Progenitor cell of endocrine pancreas (in vitro differentiated cells): ENCODE measurements at places on chromosomes 1 and 21. TPM values are rescaled to one million over a fixed set of nuclear protein-coding genes. Genes with fewer than 3 reads are reported as not detected.

F5 gene
- 1.7 and 2.9 TPM in 2 replicates for total RNA-seq

LCE1D gene
- total RNA-seq, result not detected in 2 replicates

PATJ gene
- 122 and 126 TPM in 2 replicates for total RNA-seq

PDIK1L gene
- 15.2 and 17.2 TPM in 2 replicates for total RNA-seq

GJA5 gene
- total RNA-seq, result not detected in 2 replicates

AMY1A gene
- total RNA-seq, result not detected in 2 replicates

LMX1A gene
- total RNA-seq, result 0.18 TPM in 1 of 2 replicates, not detected in the other

COL6A2 gene
- total RNA-seq, result 32.0 and 38.6 TPM in 2 replicates

GRCh38 chr1:67735806-67736627 is 51.0 kb downstream of the GADD45A start:
- H3K36me3 ChIP-seq, result no peaks in the 10 kb centered on the region
- no peak overlapping the region for H3K27ac ChIP-seq
- DNase-seq, result no peak
- H3K4me3 ChIP-seq, result no peak overlapping the region
- H3K4me1 ChIP-seq, result peaks cover 7% of the 10 kb centered on the region

- no peak overlapping the region for H3K27ac ChIP-seq
- no peaks in the 10 kb centered on the region for H3K4me1 ChIP-seq
- DNase-seq, result no peak
- H3K27me3 ChIP-seq, result no peaks in the 10 kb centered on the region
- no peak overlapping the region for H3K4me3 ChIP-seq
These were observed 263.5 kb downstream of the LMO4 start for GRCh38 chr1:87592156-87592555.

- H3K27me3 ChIP-seq, result peaks cover 22% of the 10 kb centered on the region
- H3K27ac ChIP-seq, result no peak overlapping the region
- no peak for DNase-seq
- no peaks in the 10 kb centered on the region for H3K4me1 ChIP-seq
- no peaks in the 10 kb centered on the region for H3K36me3 ChIP-seq
These were observed 23.1 kb upstream of the DYNLT5 start for GRCh38 chr1:66729119-66729518.

DNA sequence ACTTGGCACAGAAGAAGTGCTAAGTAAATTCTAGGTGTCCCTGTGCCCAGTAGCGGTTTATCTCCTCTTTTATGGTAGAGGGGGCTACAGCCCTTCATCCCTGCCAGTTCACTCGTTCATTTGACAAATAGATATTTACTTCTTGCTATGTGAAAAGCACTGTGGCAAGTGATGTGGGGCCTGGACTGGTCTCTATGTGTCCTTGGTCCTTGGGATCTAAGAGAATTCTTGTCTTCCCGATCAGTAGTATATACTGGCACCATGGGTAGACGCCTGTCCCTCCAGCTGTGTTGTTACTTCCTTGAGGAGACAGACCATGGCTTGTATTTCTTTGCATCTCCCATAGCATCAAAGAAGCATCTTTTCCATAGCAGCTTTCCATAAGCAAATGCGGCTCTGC is 29.7 kb downstream of the EIF2D start:
- H3K36me3 ChIP-seq, result no peaks in the 10 kb centered on the region
- no peak for DNase-seq
- H3K4me3 ChIP-seq, result no peak overlapping the region
- no peak overlapping the region for H3K27ac ChIP-seq
- H3K4me1 ChIP-seq, result peaks cover 2% of the 10 kb centered on the region

GRCh38 chr1:59635097-59635496 is 179.7 kb upstream of the HOOK1 start:
- H3K27ac ChIP-seq, result no peak overlapping the region
- no peak for DNase-seq
- no peak overlapping the region for H3K4me3 ChIP-seq
- no peaks in the 10 kb centered on the region for H3K27me3 ChIP-seq

GRCh38 chr1:162006081-162006480 is 17.6 kb downstream of the OLFML2B start:
- H3K4me3 ChIP-seq, result no peak overlapping the region
- DNase-seq, result no peak
- H3K4me1 ChIP-seq, result no peaks in the 10 kb centered on the region
- no peak overlapping the region for H3K27ac ChIP-seq

- H3K27me3 ChIP-seq, result peaks cover 3% of the 10 kb centered on the region
- peak overlapping the region; percentile 98 for H3K27ac ChIP-seq
- H3K36me3 ChIP-seq, result peaks cover 3% of the 10 kb centered on the region
- H3K4me1 ChIP-seq, result peaks cover 19% of the 10 kb centered on the region
- DNase-seq, result no peak
- H3K4me3 ChIP-seq, result peak overlapping the region; percentile 93
These were observed 1.2 kb downstream of the SH3GLB1 start for GRCh38 chr1:86705665-86705985.

DNA sequence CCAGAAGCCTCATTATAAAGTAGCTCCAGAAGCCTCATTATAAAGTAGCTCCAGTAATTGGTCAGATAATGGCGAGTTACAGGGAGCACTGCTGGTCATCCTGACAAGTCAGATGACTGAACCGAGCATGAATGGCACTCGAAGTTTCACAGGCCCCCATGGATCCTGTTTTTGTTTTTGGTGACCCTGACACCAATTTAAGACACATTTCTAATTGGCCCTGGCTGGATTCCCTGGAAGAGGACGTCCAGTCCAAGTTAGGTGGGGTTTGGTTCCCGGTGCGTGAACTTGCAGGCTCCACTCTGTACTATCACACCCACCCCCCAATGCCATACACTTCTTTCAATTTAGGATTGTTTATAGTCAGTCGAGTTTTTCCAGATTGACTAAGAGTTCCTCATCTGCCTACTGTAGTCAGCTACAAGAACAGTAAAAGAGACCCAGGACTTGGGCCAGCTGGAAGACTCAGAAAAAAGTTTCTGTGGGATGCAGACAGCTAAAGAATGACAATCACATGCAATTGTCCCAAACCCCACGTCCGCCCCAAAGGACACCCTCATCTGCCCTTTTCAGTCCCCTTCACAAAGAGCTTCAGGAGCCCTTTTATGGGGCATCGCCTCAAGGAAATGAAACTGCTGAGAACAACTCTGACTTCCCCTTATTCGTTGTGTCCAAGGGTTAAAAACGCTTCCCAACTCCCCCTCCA is 2.7 kb downstream of the DHRS3 start:
- H3K27ac ChIP-seq, result peak overlapping the region; percentile 99
- H3K36me3 ChIP-seq, result peaks cover 35% of the 10 kb centered on the region
- no peak for DNase-seq
- H3K4me3 ChIP-seq, result peak overlapping the region; percentile 99
- no peaks in the 10 kb centered on the region for H3K27me3 ChIP-seq

- H3K27ac ChIP-seq, result no peak overlapping the region
- no peaks in the 10 kb centered on the region for H3K36me3 ChIP-seq
- no peaks in the 10 kb centered on the region for H3K27me3 ChIP-seq
- H3K4me1 ChIP-seq, result peaks cover 6% of the 10 kb centered on the region
- no peak overlapping the region for H3K4me3 ChIP-seq
These were observed 382.8 kb downstream of the AMY1C start for GRCh38 chr1:104132382-104132973.

DNA sequence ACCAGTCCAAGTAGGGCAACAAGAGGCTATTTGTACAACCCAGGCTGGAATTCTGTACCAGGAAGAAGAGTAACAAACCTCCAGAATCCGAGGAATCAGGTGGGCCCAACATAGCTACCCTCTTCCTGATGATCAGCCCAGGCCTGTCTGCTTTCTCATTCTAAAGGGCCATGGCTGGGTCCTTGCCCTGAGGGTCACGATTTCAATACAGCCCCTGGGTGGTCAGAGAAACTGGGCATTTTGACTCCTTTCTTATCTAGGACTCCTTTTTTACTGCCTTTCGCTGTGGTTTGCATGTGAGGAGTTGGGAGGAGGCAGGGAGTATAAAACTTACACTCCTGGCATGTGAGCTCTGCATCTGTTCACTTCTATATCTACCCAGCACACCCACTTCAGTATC is 164.9 kb upstream of the COA6 start:
- no peaks in the 10 kb centered on the region for H3K4me1 ChIP-seq
- DNase-seq, result no peak
- H3K36me3 ChIP-seq, result no peaks in the 10 kb centered on the region
- no peak overlapping the region for H3K4me3 ChIP-seq
- peaks cover 20% of the 10 kb centered on the region for H3K27me3 ChIP-seq

DNA sequence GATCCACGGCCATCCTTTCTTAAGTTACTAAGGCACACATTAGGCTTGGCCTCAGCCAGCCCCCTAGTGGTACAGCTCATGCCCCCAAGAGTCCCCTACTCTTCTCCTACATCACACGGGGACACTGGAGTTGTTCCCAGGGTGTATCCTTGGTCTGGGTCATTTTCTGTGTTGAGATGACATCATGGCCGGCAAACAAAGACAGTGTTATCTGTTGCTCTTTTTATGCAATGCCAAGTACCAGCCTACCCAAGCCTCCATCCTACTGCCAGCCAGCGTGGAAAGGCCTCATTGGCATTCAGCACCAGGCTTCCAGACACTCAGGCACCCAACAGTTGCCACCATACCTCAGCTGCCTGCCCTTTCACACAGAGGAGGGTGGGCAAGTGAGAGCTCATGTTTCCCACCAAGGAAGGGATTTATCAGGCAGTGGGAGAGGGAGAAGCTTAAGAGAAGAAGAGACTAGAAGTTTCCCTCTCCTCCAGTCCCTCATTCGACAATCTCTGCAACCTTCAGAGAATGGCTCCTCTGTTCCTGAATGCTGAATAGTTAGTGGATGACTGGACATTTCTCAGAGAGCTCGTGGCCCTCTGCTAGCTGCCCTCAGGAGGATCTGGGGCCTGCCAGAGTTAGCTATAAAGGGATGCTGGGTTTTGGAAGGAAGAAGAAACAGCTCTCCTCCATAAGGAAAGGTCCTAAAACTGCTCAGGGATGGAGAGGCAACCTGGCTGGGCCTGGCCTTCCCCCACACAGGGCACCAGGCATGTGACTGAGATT is 17.7 kb downstream of the CBR1 start:
- no peak overlapping the region for H3K4me3 ChIP-seq
- no peak overlapping the region for H3K27ac ChIP-seq
- no peaks in the 10 kb centered on the region for H3K4me1 ChIP-seq
- no peak for DNase-seq

- H3K36me3 ChIP-seq, result no peaks in the 10 kb centered on the region
- DNase-seq, result no peak
- no peaks in the 10 kb centered on the region for H3K4me1 ChIP-seq
- H3K4me3 ChIP-seq, result no peak overlapping the region
- H3K27me3 ChIP-seq, result no peaks in the 10 kb centered on the region
- H3K27ac ChIP-seq, result no peak overlapping the region
These were observed 378.9 kb downstream of the PLPP3 start for GRCh38 chr1:56200442-56200841.

DNA sequence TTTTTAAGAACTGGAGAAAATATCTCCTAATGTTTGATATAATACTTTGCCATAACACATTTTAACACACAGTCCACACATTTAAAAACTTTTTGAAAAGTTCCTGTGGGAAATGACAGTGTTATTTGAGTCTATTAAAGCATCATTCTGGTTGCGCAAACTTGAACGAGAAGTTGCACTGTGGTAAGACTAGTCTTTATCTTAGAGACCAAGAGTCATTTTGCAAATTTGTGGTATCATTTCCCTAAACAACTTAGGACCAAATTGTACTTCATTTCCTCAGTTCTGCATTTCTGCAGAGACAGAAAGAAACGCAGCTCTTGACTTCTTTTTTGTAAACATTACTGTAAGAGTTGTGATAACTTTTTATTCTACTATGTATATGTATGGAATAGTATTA is at the start of gene RGS18:
Gene RGS18 (plus strand): TSS at position 282 of the 400 bp plus-strand sequence. CDS start 176 bp downstream, outside the sequence.
- peaks cover 1% of the 10 kb centered on the region for H3K4me1 ChIP-seq
- H3K27me3 ChIP-seq, result no peaks in the 10 kb centered on the region
- no peak within 1 kb of the TSS for H3K4me3 ChIP-seq
- no peaks in the 10 kb centered on the region for H3K36me3 ChIP-seq

GRCh38 chr1:203867802-203868201 is 6.4 kb downstream of the SNRPE start:
- no peak overlapping the region for H3K4me3 ChIP-seq
- H3K27me3 ChIP-seq, result no peaks in the 10 kb centered on the region
- DNase-seq, result no peak
- H3K36me3 ChIP-seq, result peaks cover 35% of the 10 kb centered on the region

DNA sequence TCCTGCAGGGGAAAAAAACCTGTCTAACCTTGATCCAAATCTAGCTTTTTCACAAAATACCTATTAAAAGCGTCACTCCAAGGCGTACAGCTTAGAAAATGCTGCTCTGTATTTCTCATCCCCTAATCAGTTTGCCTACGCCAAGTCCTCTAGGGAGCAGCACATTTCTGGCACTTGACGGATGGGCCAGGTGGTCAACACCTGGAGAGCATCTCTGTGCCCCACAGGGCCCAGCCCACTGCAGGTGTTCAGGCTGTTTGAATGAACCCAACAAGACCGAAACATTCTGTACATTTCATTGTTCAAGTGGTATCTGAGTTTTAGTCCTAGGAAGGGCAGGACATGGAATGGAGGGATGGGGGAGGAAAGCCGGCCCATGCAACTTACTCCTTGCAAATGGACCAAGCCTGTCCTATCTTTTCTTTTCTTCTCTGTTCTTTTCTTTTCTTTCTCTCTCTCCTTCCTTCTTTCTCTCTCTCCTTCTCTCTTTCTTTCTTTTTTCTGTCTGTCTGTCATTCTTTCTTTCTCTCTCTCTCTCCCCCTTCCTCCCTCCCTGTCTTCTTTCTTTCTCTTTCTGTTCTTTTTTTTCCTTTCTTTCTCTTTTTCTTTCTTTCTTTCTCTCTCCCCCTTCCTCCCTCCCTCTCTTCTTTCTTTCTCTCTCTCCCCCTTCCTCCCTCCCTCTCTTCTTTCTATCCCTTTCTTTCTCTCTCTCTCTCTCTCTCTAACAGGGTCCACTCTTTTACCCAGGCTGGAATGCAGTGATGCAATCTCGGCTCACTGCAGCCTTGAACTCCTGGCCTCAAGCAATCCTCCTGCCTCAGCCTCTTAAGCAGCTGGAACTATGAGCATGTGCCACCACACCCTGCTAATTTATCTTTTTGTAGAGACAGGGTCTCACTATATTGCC is 29.1 kb downstream of the IGFN1 start:
- H3K4me1 ChIP-seq, result peaks cover 1% of the 10 kb centered on the region
- no peak overlapping the region for H3K4me3 ChIP-seq
- peaks cover 9% of the 10 kb centered on the region for H3K27me3 ChIP-seq
- no peak for DNase-seq

- peaks cover 23% of the 10 kb centered on the region for H3K4me1 ChIP-seq
- H3K27me3 ChIP-seq, result no peaks in the 10 kb centered on the region
- no peak overlapping the region for H3K4me3 ChIP-seq
- H3K36me3 ChIP-seq, result peaks cover 5% of the 10 kb centered on the region
- H3K27ac ChIP-seq, result peak overlapping the region; percentile 96
These were observed 14.3 kb upstream of the ALG14 start for GRCh38 chr1:95086949-95087533.

- no peak for DNase-seq
- peaks cover 8% of the 10 kb centered on the region for H3K36me3 ChIP-seq
- peaks cover 28% of the 10 kb centered on the region for H3K4me1 ChIP-seq
- H3K27me3 ChIP-seq, result no peaks in the 10 kb centered on the region
- H3K4me3 ChIP-seq, result no peak overlapping the region
These were observed 22.0 kb downstream of the CLIC6 start for GRCh38 chr21:34690793-34691175.
